ENCODE measurements at places on chromosomes 6 and 20.

DNA sequence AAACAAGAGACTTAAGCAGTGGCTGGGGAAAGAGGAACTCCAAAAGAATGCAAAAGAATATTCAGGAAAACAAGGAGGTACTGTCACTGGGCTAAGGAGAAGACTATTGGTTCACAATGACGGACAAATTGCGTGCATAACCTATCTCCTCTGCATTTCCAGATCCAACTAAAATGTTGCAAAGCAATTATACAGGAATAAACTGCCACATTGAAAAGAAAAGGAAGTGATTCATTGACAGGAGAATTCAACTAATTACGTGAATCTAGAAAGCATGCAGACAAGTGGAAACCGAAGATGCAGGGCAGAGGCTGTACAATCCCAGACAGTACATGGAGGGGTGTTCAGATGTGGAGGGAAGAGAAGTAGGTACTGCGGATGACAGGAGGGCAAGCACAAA lies 152.8 kb upstream of the RIPOR2 start:
- no peak for DNase-seq

DNA sequence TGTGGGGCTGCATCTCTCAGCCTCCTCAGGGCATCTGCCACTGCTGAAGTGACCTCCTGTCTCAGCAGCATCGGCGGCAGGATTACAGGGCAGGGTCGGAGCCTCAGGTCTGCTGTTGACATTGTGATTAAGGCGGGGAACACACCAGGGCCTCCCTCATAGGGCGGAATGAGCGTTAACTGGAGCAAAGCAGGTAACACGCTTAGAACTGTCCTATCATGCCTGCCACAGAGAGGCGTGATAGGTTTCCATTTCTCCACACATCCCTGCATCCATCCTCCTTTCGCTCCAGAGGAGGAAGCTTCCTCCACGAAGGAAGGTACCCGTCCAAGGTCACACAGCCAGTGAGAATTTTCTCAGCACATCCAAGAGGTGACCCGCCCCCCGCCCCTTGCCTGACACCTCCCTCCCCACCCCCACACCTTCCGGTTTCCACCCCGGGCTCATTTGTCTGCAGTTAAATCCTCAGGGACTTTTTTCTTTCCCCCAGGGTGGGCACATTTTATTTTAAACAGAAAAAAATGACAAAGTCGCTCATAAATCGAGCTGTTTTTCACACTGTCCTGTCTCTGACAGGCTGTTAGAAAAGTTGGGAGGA lies 200.8 kb downstream of the TFAP2C start:
- no peak for DNase-seq

- no peak for DNase-seq
These were observed 404.3 kb downstream of the EPM2A start for GRCh38 chr6:145331066-145331465.

- no peak for DNase-seq
These were observed 213.9 kb upstream of the SULF2 start for GRCh38 chr20:47999166-47999565.

- no peak for DNase-seq
These were observed 67.2 kb upstream of the PTGIS start for GRCh38 chr20:49635166-49635565.

DNA sequence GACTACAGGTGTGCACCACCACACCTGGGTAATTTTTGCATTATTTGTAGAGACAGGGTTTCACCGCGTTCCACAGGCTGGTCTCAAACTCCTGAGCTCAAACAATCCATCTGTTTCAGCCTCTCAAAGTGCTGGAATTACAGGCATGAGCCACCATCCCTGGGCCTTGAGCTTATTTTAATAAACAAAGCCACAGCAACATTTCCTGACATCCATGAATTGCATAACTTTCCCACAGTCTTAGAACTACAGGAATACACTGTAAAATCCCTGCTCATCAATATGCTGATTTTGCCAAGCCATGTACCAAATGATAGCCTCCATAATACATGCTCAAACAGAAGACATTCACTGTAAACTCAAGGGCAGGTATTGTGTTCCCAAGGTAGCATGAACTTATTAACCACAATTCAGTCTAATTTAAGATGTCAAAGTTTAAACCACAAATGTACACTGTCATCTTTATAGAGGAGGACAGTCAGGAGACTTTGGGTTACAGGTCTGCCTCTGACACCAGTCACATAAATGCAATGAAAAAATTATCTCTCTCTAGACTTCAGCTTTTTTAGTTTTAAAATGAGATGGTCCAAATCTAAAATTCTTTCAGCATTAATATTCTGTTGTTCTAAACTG lies 40.0 kb downstream of the NUDT3 start:
- DNase-seq, result no peak

DNA sequence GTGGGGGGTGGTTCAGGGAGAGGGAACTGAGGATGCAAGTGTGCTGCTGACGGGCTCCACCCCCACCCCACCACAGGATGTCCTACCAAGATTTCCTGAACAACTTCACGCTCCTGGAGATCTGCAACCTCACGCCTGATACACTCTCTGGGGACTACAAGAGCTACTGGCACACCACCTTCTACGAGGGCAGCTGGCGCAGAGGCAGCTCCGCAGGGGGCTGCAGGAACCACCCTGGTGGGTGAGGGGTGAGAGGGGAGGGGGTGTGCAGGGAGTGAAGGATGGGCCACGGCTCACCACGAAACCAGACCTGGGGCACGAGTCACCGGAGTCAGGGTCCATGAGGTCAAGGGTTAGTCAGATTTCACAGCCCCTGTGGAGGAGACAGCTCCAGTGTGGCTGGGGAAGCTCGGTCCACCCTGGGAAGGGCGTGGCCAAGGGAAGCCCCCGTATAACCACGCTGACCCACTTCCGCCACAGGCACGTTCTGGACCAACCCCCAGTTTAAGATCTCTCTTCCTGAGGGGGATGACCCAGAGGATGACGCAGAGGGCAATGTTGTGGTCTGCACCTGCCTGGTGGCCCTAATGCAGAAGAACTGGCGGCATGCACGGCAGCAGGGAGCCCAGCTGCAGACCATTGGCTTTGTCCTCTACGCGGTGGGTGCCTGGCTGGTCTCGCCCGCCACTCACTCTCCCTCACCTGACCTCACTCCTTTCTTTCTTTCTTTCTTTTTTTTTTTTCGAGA lies 18.3 kb downstream of the CAPN11 start:
- no peak for DNase-seq

- DNase-seq, result no peak
These were observed 61.4 kb upstream of the MYL9 start for GRCh38 chr20:36479938-36480337.

DNA sequence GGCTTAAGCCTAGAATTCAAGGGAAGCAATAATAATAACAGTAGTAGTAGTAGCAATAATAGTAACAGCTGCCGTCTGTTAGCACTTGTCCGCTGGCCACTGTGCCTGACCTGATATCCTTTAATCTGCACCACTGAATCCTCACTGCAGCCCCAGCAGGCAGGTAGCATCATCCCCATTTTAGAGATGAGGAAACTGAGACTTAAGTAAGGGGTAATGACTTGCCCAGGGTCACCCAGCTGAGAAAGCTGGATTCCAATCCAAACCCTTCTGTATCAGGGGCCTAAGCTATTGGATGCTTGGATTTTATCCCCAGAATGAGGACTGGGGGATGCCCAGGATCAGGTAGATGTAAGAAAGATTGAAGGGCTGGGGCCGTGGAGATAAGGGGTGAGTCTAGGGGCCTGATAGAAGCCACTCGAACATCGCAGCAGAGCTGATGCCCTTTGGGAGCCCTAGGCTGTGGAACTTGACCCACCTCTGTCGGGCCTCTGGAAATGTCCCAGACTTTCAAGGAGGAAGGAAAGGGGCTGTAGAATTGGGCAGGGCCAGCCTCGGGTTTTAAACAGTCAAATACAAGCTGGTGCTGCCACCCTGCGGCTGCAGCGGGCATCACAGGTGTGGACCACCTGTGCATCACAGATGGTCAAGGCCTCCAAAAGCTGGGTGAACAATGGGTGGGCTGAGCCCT lies 102.1 kb upstream of the MYL9 start:
- DNase-seq, result peak; percentile 71

GRCh38 chr6:87118054-87118453 lies 23.1 kb upstream of the CGA start:
- no peak for DNase-seq

- DNase-seq, result no peak
These were observed 160.2 kb downstream of the MTFR2 start for GRCh38 chr6:136089876-136090275.

DNA sequence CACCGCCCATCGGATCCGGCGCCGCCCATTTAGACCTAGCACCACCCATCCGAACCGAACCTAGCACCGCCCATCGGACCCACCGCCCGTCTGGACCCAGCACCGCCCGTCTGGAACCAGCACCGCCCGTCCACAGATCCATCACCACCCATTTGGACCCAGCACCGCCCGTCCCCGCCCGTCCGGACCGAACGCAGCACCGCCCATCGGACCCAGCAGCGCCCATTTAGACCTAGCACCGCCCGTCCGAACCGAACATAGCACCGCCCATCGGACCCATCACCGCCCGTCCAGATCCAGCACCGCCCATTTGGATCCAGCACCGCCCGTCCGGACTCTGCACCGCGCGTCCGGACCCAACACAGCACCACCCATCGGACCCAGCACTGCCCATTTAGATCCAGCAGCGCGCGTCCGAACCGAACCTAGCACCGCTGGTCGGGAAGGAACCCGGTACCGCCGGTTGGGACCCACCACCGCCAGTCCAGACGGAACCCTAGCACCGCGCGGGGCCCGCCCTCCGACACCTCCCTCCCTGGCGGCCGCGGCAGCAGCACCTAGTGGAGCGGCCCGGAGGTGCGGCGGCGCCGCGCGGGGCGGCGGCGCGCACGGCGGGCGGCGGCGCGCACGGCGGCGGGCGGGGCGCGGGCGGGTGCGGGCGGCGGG lies 348 bp upstream of the AFDN start:
- DNase-seq, result peak; percentile 69

DNA sequence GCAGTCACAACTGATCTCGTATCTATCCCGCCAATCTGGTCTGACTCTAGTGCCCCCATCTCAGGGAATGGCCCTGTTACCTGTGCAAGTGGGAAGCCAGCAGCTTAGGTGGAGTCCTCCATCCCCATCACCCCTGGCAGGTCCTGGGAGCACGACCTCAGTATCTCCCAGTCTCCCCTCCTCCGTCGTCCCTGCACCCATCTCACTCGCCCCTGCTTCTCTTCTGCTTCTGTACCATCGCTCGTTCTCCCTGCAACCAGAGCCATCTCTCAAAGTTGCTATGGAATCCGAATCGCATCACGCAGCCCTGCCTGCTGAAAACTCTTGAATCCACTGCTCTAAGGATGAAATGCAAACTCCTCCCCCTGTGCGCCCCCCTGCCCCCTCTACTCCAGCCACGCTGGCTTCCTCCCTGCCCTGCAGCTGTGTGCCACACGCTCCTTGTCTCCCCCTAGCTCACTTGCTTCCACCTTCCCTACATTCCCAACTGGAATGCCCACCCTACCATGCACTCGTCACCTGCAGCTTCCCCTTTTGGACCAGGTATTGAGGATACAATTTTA lies 64.0 kb upstream of the PTGIS start:
- no peak for DNase-seq

- no peak for DNase-seq
These were observed 549 bp upstream of the CSE1L start for GRCh38 chr20:49045440-49046086.

DNA sequence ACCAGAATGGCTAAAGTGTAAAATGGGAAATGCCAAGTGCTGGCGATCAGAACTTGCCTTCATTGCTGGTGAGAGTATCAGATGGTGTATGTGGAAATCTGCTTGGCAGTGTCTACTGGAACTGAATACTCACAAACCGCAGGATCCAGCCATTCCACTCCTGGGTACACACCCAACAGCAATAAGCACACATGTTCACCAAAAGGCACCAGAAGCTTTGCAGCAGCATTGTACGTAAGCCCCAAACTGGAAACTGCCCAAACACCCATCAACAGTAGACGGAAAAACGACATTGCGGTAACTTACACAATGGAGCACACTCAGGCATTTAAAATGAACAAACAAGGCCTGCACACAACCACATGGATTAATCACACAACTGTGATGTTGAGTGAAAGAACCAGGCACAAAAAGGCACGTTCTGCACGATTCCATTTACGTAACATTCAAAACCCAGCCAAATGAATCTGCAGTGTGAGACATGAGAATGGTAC lies 37.3 kb upstream of the BPIFA2 start:
- no peak for DNase-seq

DNA sequence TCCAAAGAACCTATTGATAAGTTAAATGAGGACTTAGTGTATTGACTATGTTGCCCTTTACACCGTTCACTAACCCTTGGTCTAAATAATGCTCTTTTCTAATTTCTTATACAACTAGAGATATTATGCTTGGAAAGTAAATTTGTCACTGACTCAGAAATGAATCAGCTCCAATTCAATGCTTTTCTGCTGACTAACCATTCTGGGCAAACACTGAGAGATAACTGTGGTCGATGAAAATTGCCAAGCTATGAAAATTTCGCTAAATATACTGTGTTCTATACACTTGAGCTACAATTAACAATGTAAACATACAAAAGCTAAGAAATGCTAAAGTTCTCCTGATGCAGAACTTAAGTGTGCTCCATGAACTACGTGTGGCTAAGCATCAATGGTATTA lies 23.1 kb upstream of the FBXO9 start:
- DNase-seq, result no peak

- no peak for DNase-seq
These were observed 95.9 kb downstream of the CDKAL1 start for GRCh38 chr6:20630136-20630535.

DNA sequence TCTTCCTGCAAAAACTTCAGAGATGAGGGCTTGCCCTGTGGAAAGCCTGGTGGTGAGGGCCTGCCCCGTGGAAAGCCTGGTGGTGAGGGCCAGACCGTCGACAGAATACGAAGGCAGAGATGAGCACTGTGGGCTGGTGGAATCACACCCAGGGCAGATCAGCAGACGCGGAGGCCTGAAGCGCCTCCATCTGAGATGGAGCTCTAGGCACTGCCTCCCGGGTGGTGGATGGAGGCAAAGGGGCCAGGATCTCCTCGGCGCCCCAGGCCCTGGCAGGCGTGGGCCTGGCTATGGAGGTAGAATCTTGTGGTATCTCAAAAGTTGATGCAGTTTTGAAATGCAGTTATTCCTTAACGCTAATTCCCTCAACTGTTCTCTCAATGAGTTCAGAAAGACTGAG lies 104.8 kb downstream of the PSMB1 start:
- peak; percentile 7 for DNase-seq

DNA sequence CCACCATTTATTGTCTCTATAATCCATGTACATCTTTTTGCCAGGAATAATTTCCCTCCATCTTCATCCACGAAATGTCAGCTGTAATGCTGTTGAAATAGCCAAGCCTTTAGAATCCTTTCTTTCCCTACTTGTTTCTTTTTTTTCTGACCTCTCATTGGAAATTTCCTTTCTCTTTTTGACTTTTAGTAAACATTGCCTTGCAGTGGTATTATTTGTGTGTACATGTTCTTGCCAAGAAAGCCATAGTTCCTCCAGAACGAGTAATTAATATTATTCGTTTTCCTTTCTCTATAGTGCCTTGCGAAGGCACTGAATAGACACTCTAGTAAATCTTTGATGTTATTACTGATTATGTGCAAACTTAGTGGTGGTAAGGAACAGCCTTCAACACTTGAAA lies 282.2 kb downstream of the GJA1 start:
- DNase-seq, result no peak

DNA sequence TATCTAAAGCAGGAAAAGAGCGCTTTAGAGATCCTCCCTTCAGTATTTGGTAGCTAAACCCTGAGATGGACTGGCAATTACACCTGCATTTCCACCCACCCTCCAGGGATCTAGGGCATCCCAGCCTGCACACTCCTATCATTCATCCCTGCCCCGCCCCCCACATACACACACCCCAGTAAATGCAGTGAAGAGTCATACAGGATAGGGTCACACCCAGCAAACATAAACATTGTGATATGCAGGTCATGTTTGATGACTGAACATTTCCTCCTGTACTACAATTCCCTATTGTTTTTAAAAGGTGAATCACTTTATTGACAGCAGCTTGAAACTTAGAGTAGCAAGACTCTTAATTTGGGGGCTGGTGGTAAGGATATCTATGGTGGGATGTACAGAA lies 112.9 kb downstream of the FOXO3 start:
- DNase-seq, result no peak

Data from activated T-cell treated with anti-CD3 and anti-CD28 coated beads, Interleukin-2, amount 50 U/mL, for 1 hour (primary cell).